Aorta (tissue), 5 donors: ENCODE measurements at places on chromosomes 7 and 10.

DNA sequence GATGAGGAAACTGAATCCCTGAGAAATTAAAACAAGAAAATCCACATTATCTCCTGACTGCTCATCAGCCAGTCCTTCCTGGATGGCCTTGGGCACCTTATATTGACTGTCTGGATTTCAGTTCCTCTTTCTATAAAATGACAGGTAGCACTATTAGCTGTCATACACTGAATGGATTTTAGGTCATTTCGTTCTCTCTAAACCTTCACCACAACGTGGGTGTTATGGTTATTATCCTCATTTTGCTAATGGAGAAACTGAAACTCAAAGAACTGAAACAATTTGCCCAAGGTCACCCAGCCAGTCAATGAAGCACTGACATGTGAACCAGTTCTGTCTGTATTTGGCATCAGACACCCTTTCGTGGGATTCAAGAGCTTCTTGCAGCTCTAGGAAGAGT, 193.8 kb downstream of the CYP26A1 start:
- no peak for DNase-seq

GRCh38 chr7:151366880-151367222, 25.2 kb downstream of the NUB1 start:
- no peak for DNase-seq

DNA sequence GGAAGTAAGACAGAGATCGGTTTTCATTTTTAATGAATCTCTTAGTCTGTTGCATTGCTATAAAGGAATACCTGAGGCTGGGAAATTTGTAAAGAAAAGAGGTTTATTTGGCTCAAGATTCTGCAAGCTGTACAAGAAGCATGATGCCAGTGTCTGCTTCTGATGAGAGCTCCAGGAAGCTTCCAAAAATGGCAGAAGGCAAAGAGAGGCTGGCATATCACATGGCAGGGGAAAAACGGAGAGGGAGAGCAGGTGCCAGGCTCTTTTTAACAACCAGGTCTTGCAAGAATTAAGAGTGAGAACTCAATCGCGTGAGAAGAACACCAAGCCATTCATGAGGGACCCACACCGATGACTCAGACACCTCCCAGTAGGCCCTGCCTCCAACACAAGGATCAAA, 125.0 kb upstream of the THSD7A start:
- DNase-seq, result no peak

DNA sequence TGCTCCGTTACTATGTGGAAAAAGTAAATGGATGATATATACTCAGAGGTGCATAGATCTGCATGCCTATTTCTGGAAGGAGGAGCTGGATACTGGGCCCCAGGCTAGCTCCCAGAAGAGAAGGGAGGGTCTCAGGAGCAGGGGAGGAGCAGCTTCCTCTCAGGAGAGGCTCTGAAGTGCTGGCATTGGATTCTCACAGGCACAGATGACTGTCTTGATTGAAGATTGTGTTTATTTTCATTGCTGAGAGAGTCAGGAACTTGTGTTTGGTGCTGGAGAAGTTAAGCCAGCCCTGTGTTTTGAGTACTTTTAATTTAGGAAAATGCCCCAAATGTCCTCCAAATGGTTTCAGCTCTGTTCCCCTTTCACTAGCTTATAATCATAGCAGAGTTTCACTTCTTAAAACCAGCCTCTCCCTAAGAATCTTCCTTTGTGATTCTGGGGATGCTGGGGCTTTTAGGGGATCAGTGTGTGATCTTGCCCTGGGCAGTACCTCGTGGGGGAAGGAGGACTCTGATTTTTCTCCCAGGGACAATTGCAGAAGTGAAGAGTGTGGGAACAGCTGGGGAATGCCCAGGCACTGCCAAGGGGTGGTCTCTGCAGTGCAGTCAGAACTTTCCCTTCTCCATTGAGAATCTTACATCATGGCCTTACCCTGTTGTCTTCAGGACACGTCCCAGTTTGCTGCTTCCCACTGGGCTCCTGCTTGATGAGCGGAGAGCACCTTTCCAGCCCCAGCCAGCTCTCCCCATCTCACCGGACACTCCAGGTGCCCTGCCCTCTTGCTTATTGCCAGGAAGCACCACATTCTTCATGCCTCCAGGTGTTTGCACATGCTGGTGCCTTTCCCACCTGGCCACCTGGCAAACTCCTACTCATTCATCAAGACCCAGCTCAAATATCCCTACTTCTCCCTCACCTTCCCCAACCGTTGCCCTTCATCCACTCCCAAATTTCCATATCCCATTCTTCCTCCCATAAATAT, 102.8 kb downstream of the ARHGAP22 start:
- DNase-seq, result no peak

- DNase-seq, result no peak
Observed at GRCh38 chr10:116705498-116705897, 36.9 kb downstream of the HSPA12A start.

DNA sequence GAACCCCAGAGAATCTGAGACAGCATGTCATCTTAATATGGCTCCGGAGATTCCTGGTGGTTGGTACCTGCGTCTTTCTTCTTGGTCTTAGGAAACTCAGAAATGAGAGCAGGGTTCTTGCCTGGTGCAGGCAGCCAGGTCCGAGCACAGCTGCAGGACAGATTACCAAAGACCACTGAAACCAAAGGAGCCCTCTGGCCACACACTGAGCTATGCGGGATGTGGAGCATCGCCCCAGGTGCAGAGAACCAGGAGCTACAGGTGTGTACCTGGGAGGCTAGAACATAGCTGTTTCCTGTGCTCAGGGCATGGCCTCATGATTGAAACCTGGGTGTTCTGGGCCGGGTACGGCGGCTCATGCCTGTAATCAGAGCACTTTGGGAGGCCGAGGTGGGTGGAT, 635.4 kb downstream of the CALN1 start:
- DNase-seq, result no peak

GRCh38 chr10:103896225-103896624, 21.8 kb downstream of the STN1 start:
- DNase-seq, result no peak

GRCh38 chr10:47452495-47453140, 31.3 kb downstream of the ANXA8 start:
- DNase-seq, result no peak

DNA sequence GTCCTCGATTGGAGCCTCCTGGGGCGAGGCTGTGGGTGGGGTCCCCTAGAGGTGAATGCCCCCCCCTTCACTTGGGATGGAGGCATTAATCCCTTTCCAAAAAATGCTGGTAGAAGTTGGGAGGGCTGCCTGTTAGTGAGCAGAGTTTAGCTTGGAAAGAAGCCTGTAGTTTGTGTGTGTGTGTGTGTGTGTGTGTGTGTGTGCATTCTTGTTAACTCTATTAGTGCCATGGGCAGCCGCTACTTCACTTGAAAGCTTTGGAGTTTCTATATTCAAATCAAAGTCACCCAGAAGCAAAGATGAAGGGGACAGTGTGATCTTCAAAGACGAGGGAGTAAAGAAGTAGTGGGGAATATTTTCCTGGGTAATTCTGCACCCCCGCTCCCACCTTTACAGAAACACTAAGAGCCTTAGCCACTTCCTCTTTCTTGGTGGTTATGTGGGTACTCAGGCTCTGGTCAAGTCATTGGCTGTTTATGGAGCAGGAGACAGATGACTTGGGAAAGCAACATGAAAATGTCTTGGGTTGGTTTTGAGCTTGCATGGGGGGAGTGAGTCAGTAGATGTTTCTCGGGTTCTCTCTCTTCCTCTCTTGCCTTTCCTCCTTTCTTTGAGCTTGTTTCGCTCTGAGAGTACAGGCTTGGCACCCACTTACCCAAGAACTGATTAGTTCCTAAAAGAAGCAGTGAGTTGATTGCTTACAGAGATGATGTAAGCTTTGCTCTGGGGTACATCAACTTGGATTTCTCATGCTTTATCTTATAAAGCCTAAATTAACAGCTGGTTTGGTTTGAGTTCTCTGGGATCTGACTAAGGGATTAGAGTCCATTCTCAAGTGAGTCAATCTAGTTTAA, 35.9 kb downstream of the TCF7L2 start:
- DNase-seq, result no peak

- DNase-seq, result no peak
Observed at GRCh38 chr7:37901236-37901827, 15.3 kb downstream of the SFRP4 start.
